ENCODE measurements at places on chromosomes 5 and 9.

DNA sequence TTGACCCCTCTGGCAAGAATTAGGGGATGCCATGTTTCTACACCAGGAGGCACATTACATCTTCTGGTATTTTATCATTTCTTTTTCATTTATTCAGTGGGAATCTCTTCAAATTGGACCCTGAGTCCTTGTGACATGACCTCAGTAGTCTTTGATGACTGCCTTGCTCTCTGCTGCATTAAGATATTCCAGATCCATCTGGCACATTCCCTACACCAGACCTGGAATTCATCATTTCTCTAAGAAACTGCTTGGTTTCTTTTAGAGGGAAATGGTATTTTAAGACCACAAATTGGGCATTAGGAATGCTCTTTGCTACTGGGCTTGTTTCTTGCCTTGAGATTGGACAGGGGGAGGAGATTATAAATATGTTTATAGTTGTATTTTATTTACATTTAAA lies 61.0 kb downstream of the GALNT10 start:
- DNase-seq: no peak

DNA sequence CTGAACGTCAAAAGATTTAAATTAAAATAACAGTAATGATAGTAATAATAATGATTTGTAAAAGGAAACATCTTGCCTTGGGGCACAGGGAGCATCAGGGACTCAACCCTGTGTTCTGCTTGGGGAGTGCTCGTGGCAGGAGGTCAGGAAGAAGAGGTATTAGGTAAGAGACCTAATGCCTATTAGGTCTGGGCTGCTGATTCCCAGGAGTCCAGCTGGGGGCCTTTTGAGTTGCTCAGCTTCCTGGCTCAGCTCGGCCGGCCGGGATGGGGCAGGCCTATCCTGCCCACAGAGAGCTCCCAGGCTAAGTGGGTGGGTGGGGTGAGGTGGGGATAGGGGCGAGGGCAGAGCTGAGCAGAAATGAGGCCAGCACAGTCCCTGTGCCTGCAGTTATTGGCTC lies 17.5 kb downstream of the LMX1B start:
- DNase-seq: no peak

DNA sequence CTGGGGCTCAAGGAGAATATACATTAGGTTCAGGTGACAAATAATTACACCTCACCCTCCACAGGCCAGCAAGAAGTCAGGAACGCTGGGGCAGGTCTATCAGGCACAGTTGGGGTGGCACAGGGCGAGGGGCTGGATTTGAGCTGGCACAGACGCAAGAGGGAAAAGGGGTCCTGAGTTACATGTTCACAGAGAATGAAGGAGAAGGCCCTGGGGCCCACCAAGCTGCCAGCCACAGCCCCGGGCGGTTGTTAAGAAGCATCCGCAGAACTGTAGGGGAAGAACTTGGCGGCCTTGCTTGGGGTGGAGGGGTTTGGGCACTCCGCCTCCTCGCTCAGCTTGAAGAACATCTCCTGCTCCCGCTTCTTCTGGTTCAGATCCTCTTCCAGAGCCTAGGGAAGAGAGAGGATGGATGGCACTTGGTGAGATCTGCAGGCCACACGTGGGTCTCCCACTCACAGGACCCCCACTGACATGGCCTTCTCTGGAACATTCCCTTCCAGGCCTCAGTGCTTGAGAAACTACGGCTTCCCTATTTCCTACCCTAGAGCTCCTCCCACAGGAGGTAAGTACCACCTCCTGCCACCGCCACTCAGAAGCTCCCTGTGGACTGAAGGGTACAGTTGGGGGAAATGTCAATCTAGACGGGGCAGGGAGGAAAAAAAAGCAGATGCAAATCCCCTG lies 38.3 kb upstream of the FBXW11 start:
- DNase-seq: no peak

DNA sequence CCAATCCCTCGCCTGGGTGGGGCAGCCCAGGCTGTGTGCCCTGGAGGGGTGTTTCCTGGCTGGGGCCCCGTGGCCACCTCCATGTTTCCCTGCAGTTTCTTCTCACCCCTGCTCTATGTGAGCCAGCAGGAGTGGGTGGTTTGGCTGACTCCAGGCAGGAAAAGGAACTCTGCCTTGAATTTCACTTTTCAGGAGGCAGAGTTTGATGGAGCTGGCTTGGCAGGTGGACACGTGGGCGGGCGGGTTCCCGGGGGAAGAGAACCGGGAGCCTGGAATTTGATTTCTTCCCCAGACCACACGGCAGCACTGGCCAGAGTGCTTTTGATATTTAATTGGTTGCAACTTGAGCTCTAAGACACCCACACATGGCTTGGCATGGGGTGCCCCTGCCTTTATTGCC lies 119.8 kb upstream of the PANK3 start:
- DNase-seq: no peak

DNA sequence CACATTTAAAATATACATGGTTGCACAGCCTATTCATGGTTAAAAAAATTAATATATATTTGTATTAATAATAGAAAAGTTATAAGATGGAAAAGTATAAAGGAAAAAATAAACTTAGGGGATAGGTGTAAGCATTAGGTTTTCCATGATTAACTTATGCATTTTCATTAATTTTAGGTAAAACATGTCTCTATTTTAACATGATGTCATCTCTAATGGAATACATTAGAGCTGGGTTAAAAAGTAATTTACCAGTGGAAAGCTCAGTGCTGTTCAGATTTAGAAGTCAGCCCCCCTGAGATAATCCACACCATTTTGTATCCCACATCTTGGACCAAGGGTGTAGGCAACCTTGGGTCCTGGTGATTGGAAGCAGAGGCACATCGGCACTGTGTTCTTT lies 49.7 kb downstream of the SNX24 start:
- no peak for DNase-seq

DNA sequence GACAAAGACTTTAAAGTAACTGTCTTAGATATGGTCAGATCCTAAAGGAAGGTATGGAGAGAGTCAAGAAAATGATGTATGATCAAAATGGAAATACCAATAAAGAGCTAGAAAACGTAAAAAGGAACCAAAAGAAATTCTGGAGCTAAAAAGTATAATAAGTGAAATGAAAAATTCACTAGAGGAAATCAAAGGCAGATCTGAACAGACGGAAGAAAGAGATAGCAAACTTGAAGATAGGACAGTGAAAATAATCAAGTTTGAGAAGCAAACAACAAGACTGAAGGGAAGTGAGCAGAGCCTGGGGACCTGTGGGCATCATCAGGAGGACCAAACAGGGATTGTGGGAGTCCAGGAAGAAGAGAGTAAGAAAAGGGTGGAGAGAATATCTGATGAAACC lies 115.4 kb downstream of the EHMT1 start:
- no peak for DNase-seq

DNA sequence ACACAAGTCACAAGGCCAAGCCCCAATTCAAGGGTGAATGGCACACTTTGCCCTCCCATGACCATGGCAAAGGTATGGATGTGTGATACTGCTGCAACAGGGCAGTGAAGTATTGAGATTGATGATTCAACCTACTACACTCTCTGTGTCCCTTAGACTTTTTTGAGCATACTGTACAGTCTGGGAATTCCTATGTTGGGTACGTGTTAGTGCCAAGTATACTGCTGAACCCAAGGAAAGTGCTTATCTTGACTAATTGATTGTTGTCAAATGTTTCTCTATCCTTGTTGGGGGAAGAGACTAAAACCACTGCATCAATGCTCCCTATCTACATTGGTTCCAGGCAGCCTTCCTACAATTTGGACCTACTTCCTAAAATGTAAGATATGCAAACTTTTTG lies 93.7 kb downstream of the NDFIP1 start:
- no peak for DNase-seq

DNA sequence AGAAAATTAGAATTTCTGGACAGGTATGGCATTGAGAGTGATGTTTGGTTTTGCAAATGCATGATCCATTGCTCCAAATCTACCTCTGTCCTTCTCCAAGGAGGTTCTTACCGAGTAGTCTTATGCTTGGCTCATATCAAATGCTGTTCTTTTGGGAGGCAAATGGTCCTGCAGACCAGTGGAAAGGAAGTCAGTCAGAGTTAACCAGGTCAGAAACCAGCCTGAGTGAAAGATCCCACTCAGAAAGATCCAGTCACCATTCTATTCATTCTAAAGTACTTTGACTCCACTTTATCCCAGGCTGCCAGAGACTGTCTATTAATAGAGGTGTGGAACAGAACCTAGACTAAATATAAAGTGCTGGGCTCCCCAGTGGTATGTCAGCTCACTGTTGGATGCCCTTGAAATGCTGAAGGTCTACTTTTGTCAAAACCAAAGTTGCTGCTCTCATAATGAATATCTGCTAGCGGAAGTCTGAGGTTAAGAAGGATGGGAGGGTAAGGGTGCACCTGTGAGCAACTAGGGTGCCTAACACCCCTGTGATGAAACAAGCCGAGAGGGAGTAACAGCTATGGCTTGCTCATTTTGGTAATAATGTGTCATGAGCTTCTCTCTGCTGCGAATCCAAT lies 302.2 kb downstream of the ZNF608 start:
- no peak for DNase-seq

DNA sequence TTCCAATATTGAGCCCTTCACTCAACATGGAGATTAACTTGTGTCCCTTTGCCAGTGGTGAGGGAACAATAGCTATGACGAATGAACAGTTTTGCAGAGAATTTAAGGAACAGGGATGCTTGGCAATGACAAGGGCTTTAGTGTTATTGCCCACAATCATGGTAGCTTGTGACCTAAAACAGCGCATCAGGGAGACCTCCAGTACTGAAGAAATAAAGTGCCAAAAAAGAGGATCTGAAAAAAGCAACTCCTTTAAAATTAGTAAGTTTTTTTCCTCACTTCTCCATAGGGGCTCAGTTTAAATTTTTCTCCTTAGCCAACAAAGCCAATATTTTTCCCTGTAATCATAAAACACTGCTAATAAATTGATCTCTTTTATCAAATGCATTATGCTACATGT lies 41.8 kb upstream of the PAM start:
- DNase-seq: no peak

- DNase-seq: no peak
Measured at GRCh38 chr9:117671468-117671867, 32.7 kb upstream of the TLR4 start.

GRCh38 chr5:38827525-38827924 lies 18.3 kb upstream of the OSMR start:
- no peak for DNase-seq

DNA sequence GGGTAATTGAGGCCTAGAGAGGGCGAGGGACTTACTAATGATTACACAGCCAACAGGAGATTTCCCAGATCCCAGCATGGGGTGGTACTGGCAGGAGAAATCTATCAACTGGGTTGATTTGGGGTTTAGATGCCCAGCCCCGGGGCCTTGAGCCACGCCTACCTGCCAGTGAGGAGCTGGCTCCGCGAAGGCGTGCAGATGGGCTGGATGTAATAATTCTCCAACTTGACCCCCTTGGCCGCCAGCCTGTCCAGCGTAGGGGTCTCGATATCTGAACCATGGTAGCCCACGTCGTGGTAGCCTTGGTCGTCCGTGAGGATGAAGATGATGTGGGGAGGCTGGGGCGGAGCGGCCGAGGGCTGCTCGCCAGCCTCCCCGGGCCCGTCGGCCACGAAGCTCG lies 804 bp downstream of the ARSI start:
- no peak for DNase-seq

GRCh38 chr5:1764606-1764960 lies 35.1 kb downstream of the MRPL36 start:
- DNase-seq: no peak

GRCh38 chr5:74120585-74120984 lies 494.6 kb downstream of the ARHGEF28 start:
- no peak for DNase-seq

DNA sequence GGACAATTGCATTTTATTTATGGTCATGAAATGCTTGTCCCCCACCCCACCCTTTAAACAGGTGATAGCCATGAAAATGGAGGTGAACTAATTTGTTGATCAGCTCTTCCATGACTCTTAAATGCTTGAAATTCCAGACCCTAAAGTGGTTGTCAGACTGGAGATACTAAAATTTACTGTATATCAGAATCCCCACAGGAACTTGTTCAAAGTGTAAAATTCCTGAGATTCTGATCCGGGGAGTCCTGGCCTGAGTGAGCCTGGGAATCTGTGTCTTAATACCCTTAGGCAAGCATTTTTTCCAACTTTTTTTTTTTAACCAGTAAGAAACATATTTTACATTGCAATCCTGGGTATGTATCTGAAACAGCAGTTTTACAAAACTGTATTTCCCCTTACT lies 4.7 kb downstream of the SKP2 start:
- DNase-seq: no peak

DNA sequence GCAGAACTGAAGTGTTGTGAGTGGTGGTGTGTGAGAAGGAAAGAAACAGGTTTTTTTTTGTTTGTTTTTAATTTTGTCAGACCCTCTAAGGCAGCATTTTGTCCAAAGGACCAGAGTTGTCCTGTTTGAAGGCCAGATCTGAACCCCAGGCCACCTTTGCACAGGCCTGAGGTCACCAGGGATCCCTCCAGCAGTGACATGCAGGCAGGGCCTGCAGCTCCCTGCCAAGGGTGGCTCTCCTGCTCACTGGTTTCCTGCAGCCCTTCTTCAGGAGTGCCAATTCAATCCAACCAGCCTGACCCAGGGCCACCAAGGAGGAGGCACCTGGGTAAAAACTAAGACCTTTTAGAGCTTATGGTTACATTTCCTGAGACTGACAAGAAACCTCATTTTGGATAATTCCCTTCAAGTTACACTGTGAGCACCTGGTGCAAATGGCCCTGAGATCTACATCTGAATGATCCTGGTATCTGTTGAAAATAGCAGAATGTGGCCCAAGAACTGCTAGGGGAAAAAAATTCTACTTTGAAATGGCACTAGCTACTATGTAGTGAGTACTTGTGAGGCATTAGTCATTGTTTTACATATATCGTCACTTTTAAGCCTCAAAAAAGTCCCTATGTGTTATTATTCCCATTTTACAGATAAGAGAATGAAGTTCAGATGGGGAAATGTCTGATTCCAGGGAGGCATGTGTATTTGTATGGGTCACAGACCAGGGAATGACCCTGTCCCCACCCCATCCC lies 33.5 kb upstream of the SMU1 start:
- no peak for DNase-seq

GRCh38 chr5:139648205-139649081 lies at the start of gene CXXC5:
TSS of gene CXXC5 (plus strand) at chr5:139648349. CDS start at chr5:139680524, 32,175 bp downstream.
- DNase-seq: peak; percentile 64

DNA sequence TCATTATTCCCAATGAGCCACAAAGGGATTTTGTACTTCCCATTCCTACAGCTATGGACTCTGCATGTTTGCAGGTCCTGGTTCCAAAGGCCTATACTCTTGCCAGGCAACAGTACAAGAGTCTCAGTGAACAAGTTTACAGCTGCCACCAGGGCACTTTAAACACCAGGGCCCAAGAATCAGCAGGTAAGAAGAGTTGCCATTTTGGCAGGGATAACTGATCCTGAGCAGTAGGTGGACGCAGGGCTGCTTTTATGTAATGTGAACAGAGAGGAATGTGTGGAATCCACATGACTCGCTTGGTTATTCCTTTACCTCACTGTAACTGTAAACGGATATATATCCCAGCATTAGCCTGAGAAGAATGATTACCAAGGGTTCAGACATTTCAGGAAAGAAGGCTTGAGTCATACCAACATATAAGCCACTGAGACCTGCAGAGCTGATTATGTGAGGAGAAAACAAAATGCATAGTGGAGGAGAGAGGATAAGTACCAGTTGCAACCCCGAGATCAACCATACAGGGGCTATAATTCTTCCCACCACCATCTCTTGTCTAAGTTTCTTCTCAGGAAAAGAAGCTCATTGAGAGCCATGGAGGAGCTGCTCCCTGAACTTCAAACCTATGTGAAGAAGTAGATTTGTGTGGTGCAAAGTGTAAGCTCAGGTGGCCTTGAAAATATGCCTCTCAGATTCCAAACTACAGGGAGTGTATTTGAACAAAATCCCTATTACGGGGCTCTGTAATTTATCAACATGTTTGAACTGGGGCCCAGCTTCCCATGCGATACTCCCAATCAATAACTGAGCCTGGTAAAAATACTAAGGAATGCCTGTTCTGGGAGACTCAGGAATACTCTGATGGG lies 24.6 kb downstream of the RAPGEF6 start:
- DNase-seq: no peak
